ENCODE measurements at places on chromosomes 11 and 22.

GRCh38 chr11:112639469-112639868, 321.8 kb upstream of the NCAM1 start:
- DNase-seq = no peak

- no peak for DNase-seq
Measured at GRCh38 chr22:25148149-25148691, 51.4 kb upstream of the CRYBB3 start.

DNA sequence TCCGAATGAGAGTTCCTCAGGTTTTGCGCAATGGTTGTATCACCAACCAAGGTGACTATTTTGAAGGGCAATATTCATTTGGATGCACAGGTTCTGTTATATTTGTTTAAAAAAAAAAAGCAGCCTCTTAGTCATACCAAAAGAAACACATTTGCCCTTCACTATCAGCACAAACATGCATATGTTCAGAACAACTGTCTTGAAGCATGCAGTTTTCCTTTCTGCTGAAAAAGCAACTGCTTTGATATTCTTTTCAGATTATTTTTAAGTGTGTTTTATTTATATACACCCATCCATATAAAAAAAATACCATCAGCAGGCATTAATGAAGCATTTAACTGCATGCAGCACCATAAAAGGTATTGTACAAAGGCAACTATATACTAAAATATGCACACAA, 67.8 kb downstream of the RBFOX2 start:
- DNase-seq = no peak

DNA sequence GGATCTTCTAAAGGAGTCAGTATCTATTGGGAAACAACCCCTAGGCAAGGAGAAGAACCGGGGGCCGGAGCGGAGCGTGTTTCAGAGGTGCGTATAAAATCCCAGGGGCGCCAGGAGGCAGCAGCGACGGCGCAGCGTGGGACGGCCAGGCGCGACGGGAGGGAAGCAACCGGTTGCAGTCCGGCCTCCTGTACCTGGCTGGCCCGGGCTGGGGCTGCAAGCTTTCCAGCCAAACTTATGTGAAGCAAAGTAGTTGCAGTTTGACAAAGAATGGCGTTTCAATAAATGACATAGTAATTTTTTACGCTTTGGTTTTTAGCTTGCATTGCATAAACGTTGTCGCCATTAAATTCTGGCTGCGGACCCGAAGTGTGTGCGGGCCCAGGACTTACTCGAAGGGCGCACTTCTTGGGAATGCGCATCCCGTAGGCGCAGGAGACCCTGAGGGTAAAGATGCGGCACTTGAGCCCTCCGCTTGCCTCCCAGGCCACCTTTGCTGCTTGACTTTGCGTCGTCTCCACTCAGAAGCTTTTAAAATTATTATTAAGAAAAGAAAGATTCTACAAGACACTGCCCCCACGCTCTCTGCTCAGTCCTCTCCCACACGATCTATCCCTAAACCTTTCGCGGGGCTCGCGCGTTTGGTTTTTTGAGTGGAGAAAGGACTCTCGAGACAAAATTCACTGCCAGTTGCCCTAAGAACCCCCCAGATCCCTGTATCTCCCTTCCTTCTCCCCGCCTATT, 1.6 kb upstream of the WT1 start:
- no peak for DNase-seq

DNA sequence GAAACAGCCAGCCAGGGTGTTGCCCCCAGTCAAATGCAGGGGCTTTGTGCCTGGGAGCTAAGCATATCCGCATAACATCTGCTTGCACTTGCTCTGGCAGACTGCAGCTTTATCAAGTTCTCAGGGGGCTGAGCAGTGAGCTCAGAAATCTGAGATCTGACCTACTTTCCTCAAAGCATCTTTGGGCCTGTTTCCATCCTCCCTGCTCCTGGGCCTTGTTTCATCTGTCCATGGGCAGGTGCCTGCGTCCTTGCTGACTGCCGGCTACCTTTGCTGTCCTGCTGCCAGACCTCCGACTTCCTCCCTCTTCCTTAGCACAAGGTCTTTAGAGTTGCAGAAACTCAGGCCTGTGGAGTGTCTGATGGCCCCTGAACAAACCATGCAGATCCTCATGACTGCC, 131.2 kb upstream of the B3GAT1 start:
- no peak for DNase-seq

DNA sequence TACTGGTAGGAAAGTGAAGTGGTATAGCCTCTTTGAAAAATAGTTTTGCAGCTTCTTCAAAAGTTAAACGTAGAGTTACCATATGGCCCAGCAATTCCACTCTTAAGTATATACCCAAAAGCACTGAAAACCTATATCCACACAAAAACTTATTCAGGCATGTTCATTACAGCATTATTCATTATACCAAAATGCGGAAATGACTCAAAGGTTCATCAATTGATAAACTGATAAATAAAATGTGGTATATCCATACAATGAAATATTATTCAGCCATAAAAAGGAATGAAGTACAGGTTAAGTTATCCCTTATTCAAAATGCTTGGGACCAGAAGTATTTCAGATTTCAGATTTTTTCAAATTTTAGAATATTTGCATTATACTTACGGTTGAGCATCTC, 35.8 kb upstream of the UBASH3B start:
- no peak for DNase-seq

DNA sequence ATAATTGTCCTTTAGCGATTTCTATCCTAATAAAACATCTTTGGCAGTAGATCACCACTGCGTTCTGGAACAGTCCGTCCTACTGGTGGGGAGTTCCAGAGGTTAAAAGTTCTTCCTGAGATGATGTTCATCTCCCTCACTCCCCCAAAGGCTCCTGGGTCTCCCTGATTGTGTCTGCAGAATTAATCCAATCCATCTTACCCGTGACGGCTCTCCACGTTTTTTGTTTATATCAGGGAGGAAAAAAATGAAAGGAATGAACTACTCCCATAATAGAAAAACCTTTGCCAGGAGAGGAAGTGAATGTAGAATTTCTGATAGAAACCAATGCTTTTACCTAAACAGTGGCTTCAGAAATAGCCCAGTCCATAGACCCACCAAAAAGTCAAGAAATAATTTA, 81.6 kb downstream of the LARGE1 start:
- DNase-seq = no peak

GRCh38 chr11:95434489-95435057, 203.6 kb upstream of the SESN3 start:
- no peak for DNase-seq
